Regular cardiac myocyte (primary cell): ENCODE measurements at places on chromosomes 1 and 21. TPM values are rescaled to one million over a fixed set of nuclear protein-coding genes. Genes with fewer than 3 reads are reported as not detected.

Gene GOLT1A
- total RNA-seq = not detected in 2 replicates

Gene TBX19
- 0.58 and 1.1 TPM in 2 replicates for total RNA-seq

Gene ACTA1
- not detected in 2 replicates for total RNA-seq

Gene FAM72D
- under 0.01 and 4.2 TPM in 2 replicates for total RNA-seq

Gene ESRRG
- total RNA-seq = under 0.01 TPM in 1 of 2 replicates, not detected in the other

Gene TNFSF4
- total RNA-seq = 2.3 and 14.0 TPM in 2 replicates

Gene TP73
- not detected in 2 replicates for total RNA-seq

Gene SLC25A34
- total RNA-seq = 0.28 and 0.38 TPM in 2 replicates

Gene GPR25
- total RNA-seq = not detected in 2 replicates

Gene PACC1
- total RNA-seq = 7.5 and 12.4 TPM in 2 replicates

Gene GSTM1
- 7.0 TPM in 1 of 2 replicates, not detected in the other for total RNA-seq

Gene DNAJC28
- total RNA-seq = 1.7 and 2.0 TPM in 2 replicates

Gene SERPINC1
- not detected in 2 replicates for total RNA-seq
